ENCODE measurements at places on chromosomes 6 and 20.

DNA sequence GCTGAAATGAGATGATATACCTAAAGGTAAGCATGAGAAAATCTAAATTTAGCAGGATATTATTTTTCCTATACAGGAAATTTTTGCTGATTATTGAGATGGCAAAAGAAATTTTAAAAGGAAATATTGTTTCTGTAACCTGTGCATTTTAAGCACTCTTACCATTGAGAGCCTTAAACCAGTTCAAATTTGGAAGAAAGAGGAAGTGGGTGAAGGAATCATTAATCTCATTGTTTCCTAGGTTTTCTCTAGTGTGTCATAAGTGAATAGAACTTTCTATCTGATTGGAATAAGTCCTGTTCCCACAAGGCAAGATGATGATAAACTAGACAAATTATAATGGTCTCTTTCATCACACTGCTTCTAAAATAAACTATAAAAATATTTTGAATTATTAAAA lies 22.4 kb upstream of the FKBP1C start:
- DNase-seq: no peak

- DNase-seq: no peak
These were observed 59.2 kb downstream of the PHF20 start for GRCh38 chr20:35831029-35831428.

DNA sequence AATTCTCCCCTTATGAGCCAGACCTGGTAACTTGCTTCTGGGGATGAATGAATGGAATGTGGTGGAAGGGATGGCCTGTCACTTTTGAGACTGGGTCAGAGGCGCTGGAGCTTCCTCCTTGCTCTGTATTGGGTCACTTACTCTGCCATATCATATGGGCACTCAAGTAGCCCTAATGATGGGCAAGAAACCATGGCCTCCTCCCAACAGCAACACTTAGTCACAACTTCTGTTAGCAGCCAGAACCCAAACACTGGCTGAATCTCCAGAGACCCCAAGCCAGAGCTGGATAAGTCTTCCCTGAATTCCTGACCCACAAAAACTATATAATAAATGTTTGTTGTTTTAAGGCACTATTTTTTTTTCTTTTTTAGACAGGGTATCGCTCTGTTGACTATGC lies 5.5 kb downstream of the E2F1 start:
- DNase-seq: no peak

DNA sequence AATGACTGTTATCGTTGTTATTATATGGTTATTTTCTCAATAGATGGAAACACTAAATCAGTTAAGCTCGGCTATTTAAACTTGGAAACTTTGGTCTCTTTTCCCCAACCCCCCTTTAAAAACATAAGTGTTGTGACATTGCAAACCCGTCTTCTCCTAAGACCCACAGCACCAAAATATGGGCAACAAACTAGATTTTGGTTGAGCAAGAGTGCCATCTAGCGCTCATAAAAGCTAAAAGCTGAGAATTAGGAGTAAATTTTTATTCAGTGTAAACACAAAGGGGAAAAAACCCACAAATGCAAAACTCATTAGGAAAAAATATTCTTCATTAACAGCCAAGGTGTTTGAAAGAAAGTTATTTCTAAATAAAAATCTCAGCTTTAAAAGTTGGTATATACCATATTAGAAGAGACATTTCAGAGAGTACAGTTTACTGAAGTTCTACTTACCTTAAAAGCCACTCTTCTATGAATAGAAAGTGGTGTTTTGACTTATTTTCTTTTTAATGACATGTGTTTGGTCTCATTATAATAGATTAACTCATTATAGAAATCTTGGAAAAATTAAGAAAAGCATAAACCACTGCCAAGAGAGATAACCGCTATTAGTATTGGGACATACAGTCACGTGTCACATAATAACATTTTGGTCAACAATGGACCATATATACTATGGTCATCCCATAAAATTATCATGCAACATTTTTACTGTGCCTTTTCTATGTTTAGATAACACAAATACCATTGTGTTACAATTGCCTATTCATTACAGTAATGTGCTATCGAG lies 21.1 kb downstream of the SESN1 start:
- peak; percentile 72 for DNase-seq

- DNase-seq: peak; percentile 94
These were observed at the start of the genes AK9 and FIG4 for GRCh38 chr6:109690737-109691621. AK9 (minus strand) TSS chr6:109691202; CDS start chr6:109675745, 15,457 bp downstream. FIG4 (plus strand) TSS chr6:109691296; CDS start chr6:109691436, 140 bp downstream.

All from SK-N-DZ (cell line).